ENCODE measurements at places on chromosomes 7 and 10. TPM values are rescaled to one million over a fixed set of nuclear protein-coding genes. Genes with fewer than 3 reads are reported as not detected.

Gene GALNT17
- 5.0 TPM for total RNA-seq

Gene RBM20
- total RNA-seq, result 3.3 TPM

DNA sequence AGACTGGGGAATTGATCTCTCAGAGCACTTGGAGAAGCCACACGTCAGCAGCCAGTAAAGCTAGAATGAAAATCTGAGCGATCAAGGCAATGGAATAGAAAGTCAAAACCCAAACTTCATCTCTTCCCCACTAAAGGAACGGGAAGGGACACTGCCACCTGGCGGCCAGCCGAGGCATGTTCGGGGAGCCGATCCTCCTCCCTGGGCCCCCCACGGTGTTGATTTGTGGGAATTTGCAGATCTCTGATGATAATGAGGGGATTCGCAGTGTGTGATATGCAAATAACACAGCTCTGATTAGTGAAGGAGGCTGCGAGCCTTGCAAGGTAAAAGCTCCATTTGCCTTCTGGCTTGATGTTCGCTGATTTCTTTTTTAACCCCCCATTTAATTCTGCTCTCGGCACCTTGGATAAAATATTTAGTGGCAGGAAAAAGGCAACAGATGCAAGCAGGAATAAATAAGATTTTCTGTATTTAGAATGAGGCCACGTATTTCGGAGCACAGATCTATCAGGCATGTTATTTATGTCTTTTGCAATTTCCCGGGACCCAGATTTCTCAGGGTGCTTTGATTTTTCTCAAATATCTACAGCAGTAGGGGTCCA is 258.6 kb downstream of the PAXIP1 start:
- DNase-seq, result no peak

DNA sequence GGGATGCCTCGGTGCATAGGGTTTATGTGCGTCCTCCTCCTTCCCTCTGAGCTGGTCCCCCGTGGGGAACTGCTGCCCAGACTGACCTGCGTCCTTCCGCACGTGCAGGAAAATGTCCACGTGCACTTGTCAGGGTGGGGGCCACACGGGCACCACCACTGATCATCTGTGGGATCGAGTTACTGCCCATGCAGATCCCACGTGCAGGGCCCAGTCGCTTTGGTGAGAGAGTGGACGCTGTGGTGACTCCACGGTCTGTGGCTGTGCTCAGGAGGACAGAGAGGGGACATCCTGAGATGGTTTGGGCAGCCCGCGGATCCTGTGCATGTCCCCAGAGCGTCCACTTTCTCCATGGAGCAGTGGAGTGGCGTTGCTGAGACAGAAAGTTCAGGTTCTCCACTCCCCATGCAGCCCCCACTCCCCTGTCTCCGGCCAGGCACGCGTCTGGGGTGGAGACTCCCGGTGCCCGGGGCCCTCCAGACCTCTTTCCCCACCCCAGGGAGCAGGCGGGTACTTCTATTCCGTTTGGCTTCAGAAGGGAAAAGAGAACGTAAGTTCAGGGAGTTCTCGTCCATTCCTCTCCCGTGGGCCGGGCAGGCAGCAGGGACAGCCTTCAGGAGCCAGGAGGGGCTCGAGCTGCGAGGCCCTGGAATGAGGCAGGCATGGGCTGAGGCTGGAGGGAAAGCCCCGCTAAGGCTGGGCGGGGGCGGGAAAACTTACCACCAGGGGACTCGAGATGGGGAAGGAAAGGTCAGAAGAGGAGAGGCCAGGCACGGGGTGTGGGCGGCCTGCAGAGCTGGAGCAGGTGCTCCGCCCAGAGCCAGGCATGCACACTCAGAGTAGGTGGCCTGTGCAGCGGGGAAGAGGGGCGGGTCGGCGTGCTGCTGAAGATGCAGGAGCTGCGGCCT is 59.9 kb downstream of the EGFR start:
- no peak for DNase-seq

DNA sequence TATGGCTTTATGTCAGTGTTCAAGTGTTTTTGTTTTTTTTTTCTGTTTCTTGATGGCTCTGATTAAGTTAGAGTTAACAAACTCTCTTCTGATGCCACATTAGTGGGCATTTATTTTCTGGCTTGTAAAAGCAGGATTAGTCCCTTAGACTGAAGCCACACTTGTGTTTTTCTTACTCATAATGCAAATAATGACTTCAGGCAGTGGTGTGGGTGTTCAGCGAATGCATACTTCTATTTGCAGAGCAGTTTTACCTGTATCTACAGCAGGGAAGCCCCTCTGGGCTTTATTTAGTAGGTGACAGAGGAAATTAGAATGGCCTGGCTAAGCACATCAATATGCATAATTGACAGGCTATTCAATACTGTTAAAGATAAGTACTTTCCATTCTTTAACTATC is 79.9 kb downstream of the CNNM2 start:
- DNase-seq, result no peak

DNA sequence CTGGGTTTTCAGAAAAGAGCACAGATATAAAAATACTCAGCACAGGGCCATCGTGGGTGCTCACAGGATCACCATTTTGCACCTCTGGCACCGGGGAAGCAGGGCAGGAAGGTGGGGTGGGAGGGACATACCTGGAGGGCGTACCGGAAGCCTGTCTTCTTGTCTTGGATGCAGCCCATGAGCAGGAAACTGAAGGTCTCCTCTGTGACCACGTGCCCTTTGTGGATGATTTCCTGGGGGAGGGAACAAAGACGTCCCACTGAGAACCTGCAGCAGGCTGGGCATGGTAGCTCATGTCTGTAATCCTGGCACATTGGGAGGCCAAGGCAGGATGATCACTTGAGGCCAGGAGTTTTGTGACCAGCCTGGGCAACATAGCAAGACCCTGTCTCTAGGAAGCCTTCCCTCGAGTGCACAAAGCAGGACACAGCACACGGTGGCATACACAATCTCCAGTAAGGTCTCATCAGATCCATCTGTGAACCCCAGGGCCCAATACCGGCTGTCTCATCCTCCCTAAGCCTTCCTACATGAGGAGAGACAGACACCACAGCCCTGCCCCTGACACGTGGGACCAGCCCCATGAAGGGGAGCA is 9.5 kb downstream of the PTCD1 start:
- no peak for DNase-seq

DNA sequence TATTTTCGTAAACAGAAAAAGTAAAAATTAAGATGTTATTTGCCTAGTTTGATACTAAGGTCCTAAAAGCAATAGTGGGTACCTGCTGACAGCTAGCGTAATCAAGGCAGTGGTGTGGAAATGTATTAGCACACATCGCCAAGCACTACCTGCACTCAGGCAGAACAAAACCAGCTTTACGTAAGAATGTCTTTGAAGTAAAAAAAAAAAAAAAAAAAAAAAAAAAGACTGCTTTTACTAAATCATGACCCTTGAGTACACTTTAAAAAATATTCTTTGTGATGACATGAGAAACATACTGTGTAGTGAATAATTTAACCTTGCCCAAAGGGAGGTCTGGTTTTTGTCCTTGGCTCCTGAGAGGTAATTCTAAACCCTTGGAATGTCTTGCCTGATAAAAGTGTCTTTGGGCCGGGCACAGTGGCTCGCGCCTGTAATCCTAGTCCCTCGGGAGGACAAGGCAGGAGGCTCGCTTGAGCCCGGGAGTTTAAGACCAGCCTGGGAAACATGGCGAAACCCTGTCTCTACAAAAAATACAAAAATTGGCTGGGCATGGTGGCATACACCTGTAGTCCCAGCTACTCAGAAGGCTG is 12.7 kb downstream of the XRCC2 start:
- no peak for DNase-seq

DNA sequence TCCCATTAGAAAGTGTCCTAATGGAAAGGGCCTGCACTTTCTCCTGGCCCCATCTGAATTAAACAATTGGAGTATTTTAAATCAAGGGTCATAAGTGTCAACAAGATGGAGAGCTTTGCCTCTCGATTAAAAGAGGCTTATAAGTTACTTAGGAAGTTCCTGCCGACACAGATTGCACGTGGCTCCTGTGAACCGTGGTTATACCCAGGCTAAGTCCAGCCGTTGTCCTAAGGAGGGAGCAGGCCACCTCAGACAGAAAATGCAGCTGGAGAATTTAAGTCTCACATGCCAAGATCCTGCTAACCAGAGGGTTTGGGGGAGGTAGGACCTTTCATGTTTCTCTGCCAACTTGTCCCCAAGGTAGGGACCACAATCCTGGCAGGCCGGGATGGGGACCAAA is 626.5 kb upstream of the GALNT17 start:
- no peak for DNase-seq

DNA sequence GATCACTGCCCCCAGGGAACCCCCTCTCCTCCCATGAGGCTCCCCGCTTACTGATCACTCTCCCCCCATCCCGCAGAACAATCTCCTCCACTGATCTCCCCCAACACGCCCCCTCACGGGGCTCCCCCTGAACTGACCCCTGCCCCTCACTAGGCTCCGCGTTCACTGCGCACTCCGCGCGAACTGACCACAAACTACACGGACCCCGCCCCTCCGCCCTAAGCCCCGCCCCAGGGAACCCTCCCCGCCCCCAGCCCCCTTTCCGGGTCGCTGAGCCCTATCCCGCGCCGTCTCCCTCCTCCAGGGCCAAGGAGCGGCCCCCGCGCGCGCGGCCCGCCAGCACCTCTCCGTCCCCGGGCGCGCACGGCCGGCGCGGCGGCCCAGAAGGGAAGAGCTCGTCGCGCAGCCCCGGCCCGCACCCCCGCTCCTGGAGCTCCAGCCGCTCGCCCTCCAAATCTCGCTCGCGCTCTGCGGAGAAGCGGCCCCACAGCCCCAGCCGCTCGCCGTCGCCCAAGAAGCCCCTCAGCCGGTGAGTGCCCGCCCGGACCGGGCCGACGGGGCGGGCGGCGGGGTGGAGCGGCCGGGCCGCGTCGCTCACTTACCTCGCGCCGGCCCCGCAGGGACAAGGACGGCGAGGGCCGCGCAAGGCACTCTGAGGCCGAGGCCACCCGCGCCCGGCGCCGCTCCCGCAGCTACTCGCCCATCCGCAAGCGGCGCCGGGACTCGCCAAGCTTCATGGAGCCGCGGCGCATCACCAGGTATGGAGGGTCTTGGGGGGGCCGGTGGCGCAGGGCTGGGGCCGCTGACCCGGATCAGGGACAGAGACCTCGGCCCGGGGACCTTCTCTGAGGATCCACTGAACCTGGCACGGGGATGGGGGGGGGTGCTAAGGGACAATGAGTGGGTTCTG is 19.9 kb upstream of the HSPB1 start:
- no peak for DNase-seq

GRCh38 chr7:31017032-31017675 is 35.0 kb upstream of the ADCYAP1R1 start:
- DNase-seq, result no peak

DNA sequence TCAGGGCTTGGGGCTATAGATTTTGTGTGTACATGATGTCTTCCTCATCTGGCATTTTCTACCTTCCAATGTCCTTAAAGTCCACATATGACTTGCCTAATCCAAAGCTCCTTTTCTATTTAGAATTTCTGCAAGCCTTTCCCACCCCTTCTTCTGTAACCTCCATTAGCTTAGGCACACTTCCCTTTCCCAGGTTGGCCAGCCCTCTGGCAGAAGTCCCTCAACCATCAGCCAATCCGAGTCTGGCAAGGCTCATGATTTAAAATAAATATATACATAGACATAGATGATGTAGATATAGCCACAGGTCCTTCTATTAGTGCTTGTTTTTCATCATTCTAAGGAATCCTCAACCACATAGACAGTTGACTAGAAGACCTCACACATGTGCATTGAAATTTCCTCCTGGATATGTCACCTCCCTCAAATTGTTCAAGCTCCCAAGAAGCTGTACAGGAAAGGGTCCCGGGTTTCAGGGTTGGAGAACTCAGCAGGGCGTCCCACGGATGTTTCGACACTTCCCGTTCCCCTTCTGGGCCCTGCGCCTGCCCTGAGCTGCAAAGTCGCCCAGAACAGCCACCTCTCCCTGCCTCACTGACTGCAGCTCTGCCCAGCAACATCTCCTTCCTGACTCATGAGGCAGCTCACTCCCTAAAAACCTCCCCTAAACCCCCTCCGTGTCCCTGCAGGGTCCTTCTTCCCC is 20.4 kb upstream of the PIK3AP1 start:
- DNase-seq, result no peak
